Activated T-helper 2 cell treated with anti-CD3 and anti-CD28 coated beads, Interferon-gamma antibody, Interleukin-2, Interleukin-4, amounts not matched to agents 10 μg/mL and 5 μg/mL and 100 μg/mL, durations not matched to agents 14 hours and 24 hours and 36 hours (primary cell): ENCODE measurements at places on chromosomes 4 and X. TPM values are rescaled to one million over a fixed set of nuclear protein-coding genes. Genes with fewer than 3 reads are reported as not detected.

The HS6ST2 gene
- total RNA-seq: 0.25 and 0.30 TPM in 2 replicates

The TNIP2 gene
- 69.2 and 72.1 TPM in 2 replicates for total RNA-seq

The ARL9 gene
- not detected in 2 replicates for total RNA-seq

The RFC1 gene
- total RNA-seq: 56.6 and 64.7 TPM in 2 replicates

The IKBKG gene
- 40.5 and 41.7 TPM in 2 replicates for total RNA-seq

The TNMD gene
- total RNA-seq: not detected in 2 replicates

The MAGEA12 gene
- not detected in 2 replicates for total RNA-seq

- no peak for DNase-seq
Observed at GRCh38 chr4:680551-680927, 6.2 kb downstream of the MYL5 start.

DNA sequence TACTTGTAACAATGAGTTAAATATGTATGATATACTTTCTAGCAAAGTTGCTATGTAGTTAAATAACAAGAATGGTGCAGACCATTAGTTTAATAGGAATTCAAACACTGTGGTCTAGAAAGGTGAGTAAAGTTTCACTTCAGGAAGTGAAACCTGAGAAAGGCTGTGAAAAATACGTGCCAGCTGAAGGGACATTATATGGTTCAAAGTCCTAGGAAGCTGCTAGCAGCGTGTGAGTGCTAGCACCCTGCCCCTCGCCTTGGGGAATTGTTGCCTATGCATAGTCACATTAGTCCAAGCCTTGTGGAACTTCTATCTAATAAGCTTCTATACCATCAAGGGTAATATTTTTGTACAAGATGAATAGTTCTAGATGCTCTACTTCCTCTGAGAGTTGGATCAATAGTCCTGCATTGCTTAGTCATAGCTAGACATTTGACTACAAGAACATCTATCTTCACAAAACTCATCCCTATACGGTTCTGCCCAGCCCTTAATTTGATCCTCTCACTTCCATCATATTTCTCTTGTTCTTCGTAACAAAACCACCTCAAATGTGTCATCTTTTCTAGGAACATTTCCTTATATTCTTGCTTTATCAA, 45.8 kb upstream of the ARSJ start:
- no peak for DNase-seq

GRCh38 chrX:95505721-95506120, 1178.9 kb upstream of the DIAPH2 start:
- DNase-seq: no peak

GRCh38 chr4:870951-871350, 45.0 kb upstream of the CPLX1 start:
- DNase-seq: no peak

GRCh38 chr4:5034206-5034605, 14.9 kb upstream of the CYTL1 start:
- DNase-seq: no peak

DNA sequence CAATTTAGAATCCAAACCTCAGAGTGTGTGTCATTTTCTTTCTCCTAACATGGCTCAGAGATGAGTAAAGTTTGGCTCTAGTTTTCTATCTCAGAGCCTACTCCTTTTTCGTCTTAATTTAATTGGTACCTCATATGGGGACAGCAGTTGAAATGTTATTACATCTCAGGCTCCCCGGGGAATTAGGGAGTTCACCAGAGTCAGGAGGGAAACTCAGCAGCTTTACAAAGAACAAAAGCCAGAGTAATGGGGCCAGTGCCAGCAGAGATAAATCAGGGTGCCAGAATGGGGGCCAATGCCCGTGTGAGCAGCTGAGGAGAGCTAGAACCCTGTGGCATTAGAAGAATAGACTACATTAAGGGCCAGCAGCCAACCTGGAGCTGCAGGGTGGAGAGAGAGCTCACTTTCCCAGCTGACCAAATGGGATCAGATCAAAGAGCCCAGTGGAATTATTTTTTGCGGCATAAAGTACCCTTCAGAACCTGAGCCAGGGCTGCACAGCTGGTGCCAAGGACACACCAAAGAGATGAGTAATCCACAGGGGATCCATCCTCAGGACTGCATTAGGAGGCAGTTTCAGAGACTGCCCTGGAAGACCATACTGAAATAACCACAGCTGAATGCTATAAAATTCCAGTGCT, 207.1 kb upstream of the DKK2 start:
- no peak for DNase-seq

GRCh38 chr4:138558886-138559285, 316.7 kb upstream of the SLC7A11 start:
- no peak for DNase-seq

DNA sequence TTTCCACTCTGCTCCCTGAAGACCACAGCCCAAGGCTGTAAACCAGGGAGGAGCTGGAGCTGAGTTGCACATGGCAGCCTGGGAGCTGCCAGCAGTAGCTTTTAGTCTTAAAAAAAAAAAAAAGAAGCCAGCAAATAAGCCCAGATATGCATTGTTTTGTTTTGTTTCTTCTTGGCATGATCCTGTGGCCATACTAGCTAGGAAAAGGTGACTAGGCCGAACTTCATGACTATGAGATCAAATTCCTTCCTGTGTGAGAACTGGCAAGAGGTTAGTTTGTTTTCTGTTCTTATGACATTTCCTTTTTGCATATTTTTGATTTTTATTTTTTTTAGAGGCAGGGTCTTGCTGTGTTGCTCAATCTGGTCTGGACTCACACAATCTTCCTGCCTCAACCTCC, 323.3 kb downstream of the DCTD start:
- no peak for DNase-seq

GRCh38 chr4:41044791-41045190, 169.6 kb downstream of the APBB2 start:
- DNase-seq: no peak

DNA sequence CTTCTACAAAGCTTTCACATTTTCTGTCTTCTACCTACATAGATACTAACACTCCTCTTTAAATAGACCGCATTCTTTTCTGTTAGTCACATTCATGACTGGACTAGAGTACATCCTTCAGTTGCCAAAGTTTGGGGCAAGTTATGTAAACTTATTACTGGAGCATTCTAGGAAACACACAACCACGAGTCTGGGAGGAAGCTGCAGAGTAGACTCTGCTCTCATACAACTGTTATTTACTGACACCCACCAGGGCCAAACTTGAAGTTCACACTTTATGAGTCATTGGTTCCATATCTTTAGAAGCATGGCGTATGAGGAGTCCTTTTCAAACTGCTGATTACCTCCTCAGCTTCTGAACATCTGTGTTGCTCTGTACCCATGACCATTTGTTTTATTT, 87.0 kb downstream of the RNF150 start:
- DNase-seq: no peak

- DNase-seq: no peak
Observed at GRCh38 chr4:89352541-89352940, 44.9 kb upstream of the GPRIN3 start.

GRCh38 chrX:50648156-50648555, 165.8 kb downstream of the SHROOM4 start:
- DNase-seq: no peak

DNA sequence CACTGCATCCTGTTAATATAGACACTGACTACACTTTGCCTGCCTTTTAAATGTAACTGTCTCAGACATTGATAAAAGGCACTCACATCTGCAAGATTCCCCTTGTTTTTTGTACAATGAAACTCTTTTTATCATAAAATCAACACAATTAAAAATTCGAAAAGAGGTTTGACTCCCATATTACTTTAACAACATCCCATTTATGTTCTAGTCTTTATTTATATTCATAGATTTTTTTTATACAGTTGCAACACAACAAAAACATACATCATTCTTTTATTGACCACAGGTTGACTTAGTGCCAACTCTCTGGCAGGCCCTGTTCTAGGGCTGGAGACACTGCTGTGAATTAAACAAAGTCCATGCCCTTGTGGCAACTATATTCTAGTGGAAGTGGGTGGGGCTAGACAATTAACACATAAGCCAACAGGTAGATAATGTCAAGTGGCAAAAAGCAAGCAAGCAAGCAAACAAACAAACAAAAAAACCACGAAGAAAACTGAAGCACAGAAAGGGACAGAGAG, 36.8 kb downstream of the ANK2 start:
- DNase-seq: no peak

- DNase-seq: no peak
Observed at GRCh38 chr4:150588316-150588715, 6.4 kb downstream of the MAB21L2 start.

DNA sequence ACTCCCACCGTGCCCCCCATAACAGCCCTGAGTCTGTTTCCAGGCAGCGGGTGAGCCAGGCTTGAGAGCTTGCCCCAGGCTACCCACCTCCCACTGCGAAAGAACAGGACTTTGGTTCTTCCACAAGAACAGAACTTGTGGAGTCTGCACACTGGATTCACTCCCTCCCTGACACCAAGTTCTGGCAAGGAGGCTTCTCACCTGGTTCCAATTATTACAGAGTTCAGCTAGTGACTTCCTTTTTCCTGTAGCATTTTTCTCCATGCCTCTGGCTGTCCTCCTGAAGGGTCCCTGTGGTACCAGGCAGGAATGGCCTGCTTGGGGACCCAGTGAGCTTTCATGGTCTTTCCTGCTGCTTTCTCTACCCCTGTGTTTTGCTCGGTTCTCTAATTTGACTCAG, 208.6 kb upstream of the SFRP2 start:
- no peak for DNase-seq
